ENCODE measurements at places on chromosomes 1 and 21. TPM values are rescaled to one million over a fixed set of nuclear protein-coding genes. Genes with fewer than 3 reads are reported as not detected.

KCNK2 gene
- not detected for polyA plus RNA-seq

F13B gene
- polyA plus RNA-seq = not detected

TNNI3K gene
- polyA plus RNA-seq = 0.54 TPM

SHISAL2A gene
- polyA plus RNA-seq = 8.4 TPM

DNA sequence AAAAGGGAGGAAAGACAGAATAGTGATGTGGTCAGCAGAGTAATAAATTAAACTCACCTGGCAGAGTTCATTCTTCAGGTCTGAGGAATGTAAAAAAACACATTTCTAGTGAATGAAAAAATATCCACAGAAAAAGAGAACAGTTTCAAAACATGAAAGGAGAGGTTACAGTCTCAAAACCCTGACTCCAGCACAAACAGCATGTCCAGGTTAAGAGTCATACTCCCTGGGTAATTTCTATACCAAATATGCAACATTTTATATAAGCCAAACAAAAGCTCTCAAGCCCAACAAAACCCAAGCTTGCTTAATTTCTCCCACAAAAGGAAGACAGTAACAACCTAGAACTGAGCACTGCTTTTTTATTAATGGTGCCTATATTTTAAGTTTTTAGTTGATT lies 173.0 kb downstream of the NTMT2 start:
- DNase-seq = no peak

- no peak for DNase-seq
Observed at GRCh38 chr1:185593271-185593670, 140.9 kb upstream of the HMCN1 start.

GRCh38 chr21:15732290-15732995 lies 2.7 kb downstream of the USP25 start:
- DNase-seq = peak; percentile 55

DNA sequence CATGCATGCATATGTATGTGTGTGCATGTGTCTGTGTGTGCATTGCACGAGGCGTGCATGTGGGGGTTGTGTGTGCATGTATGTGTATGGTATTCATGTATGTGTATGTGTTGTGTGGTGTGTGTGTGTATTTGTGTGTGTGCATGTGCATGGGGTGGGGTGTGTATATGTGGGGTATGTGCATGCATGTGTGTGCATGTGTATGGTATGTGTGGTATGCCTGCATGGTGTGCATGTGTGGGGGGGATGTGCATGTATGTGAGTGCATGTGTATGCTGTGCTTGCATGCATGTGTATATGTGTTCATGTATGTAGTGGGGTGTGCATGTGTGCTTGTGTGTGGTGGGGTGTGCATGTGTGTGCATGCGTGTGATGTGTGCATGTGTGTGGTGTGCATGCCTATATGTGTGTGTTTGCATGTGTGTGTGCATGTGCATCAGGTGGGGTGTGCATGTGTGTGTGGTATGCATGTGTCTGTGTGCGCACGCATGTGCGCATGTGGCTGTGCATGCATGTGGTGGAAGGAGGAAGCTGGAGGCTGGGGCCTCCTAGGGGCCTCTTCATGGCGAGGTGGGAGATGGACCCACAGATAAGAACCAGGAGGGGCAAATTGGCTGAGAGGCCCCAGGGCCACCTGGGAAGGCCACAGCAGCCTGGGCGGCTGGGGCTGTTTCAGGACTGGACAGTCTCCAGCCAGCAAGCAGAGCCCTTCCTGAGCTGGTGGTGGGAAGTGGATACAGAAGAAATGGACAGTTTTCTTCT lies 35.9 kb upstream of the ARF1 start:
- DNase-seq = no peak

DNA sequence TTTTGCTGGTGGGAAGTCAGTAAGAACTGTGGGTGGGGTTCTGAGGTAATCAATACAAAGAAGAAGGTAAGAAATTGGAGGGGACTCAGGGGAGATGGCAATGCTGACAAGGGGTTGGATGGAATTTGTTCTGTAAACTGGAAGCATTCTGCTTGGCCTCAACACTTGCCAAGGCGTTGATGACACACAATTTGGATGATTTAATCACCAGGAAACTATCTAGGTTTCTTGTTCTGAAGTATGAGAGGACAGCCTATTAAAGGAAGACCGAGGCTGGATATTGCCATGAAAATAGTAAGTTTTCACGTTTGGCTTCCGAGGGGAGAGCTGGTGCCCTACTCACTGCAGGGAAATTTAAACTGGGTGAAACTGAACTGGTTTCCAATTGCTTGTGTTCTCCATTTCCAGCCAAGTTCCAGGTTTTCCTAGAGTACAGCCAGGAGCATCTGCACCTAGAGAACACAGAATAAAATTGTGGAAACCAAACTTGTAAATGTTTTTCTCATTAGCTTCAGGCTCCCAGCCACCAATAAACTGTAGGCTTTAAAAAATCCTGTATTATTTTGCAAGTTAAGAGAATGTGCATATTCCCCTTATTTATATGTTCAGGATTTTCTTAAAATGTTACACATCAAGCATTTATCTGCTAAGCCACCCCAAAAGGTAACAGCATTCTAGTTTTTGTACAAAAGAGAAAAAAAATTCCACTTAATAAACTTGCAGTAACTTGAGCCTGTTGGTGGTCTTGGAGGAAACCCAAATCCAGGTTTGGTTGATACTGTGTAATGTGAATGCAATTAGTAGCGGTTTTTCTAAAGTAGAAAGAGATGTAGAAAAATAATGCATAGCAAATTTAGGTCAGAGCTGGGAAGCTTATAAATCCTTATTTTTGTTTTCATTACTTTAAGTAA lies 53.8 kb downstream of the ROR1 start:
- DNase-seq = no peak

DNA sequence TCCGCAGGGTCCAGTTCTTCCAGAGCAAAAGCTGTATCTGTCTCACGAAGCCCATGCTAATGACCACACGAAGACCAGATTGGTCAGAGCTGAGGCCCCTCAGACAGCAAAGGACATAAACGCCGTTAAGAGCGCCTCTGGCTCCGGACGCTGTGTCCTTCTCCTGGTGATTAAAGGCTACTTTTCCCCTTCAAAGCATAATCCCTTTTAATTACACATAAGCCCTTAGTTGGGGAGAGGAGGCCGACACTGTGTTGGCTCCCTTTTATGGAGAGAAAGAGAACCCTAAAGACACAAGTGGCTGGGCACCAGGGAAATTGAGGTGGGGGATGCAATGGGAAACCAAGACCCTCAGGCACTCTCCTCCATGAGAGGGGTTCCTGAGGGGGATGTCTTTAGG lies at the start of gene ABCA4:
Gene ABCA4 (minus strand): TSS at position 158 of the 400 bp plus-strand sequence. CDS start 103 bp downstream, at position 55.
- no peak for DNase-seq

DNA sequence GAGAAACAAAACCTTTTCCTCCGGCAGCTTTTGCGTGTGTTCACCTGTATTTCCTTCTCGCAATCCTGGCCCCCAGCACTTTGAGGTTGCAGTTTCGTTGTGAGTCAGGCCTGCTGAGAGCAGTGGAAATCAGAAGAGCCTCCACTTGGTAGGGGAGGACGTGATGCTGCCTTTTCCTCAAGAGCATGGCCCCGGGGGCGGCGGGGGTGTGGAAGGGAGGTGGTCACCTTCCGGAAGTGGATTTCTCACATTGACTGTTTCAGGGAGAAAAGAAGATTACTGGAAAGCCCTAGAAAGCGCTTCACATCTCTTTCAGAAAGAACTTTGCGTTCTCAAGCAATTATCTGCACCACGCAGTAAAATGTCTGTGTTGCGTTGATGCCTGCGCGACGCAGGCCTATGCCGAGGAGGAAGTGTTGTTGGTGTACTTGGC lies 12.2 kb upstream of the IL10 start:
- peak; percentile 60 for DNase-seq

Measured in CD4-positive, alpha-beta memory T cell (primary cell).